ENCODE measurements at places on chromosomes 11 and 22.

GRCh38 chr11:31972623-31973022 lies 118.3 kb upstream of the RCN1 start:
- no peak for DNase-seq

DNA sequence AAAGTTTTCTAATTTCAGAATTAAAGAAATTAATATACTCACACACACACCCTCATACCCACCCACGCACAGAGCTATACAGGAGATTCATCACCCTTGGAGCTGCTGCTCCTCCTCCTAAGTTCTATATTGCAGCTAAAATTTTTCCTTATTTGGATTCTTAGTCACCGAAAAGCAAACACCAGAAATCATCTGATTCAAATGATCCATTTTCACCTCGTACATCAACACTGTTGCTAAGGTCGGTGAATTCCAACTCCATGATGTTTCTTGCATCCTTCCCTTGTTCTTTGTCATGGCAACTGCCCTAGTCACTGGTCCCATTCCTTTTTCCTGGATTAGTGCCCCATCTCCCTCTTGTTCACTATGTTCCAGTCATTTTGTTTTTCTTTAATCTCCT lies 286.2 kb downstream of the GRM5 start:
- DNase-seq: peak; percentile 83

- no peak for DNase-seq
Measured at GRCh38 chr11:120590472-120590871, 78.9 kb downstream of the GRIK4 start.

DNA sequence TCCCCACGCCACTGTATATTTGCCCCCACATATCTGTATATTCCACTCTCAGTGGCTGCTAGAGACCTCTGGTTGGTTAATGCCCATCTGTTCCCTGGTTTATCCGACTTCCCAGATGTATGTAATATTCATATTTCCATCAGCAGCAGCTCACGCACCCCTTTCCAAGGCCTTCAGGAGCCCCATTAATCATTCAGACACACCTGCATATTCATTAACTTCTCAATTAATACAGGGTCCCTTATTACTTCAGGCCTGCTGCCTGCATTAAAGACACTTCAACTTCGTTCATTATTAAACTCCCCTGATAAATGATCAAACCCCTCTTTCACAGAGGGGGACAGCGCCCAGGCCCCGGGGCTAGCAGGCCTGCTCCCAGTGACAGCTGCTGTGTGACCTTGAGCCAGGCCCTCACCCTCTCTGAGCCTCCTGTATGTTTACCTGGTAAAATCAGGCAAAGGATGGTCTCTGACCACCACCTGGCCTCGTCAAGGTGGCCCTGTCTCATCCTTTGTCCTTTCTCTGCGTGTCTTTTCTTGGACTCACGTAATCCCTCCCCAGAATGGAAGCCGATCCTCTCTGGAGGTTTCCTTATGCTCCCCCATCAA lies 34.5 kb downstream of the ELFN2 start:
- no peak for DNase-seq

DNA sequence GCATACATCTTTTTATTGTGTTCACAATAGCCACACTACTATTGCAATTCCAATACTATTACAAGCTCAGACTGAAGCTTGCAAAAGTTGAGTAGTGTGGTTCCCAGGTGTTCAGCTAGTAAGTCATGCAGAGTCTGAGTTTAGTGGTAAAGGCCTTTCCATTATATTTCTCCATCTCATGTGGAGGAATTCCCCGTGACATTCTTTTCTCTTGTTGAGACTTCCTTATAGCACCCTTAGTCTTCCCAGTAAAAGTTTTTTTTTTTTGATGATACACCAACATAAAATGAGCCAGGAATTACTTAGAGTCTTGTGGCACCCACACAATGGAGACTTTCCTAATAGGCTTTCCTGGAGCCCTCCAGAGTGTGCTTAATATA lies 110.8 kb downstream of the UVRAG start:
- no peak for DNase-seq

DNA sequence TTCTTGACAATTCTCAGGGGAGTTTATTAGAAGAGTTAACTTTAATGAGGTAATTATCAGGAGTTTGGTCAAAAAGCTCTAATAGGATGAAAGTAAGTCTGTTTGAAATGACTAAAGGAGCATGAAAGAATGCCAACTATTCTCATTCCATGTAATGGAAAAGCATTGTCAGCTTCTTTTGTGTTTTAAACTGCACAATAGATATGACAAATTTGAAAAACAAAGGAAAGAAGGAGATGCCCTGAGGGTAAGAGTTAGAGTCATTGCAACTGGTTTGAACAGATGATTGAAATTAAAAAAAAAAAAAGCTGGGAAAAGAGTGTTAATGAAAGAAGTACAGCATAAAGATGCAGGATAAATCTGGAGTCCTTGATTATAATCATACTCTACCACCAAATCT lies 296.8 kb upstream of the FOLH1 start:
- no peak for DNase-seq

- DNase-seq: no peak
Measured at GRCh38 chr11:36233204-36233603, 56.0 kb downstream of the COMMD9 start.

GRCh38 chr11:113555071-113555619 lies 79.9 kb upstream of the DRD2 start:
- no peak for DNase-seq

All from DMS53 (cell line).